ENCODE measurements at places on chromosomes 1 and 21. TPM values are rescaled to one million over a fixed set of nuclear protein-coding genes. Genes with fewer than 3 reads are reported as not detected.

NFASC gene
- total RNA-seq = 0.48 TPM

GRCh38 chr21:15221799-15222386, 157.1 kb upstream of the NRIP1 start:
- H3K4me1 ChIP-seq = peaks cover 14% of the 10 kb centered on the region
- no peaks in the 10 kb centered on the region for H3K36me3 ChIP-seq
- no peak overlapping the region for H3K4me3 ChIP-seq
- peaks cover 4% of the 10 kb centered on the region for H3K27me3 ChIP-seq

DNA sequence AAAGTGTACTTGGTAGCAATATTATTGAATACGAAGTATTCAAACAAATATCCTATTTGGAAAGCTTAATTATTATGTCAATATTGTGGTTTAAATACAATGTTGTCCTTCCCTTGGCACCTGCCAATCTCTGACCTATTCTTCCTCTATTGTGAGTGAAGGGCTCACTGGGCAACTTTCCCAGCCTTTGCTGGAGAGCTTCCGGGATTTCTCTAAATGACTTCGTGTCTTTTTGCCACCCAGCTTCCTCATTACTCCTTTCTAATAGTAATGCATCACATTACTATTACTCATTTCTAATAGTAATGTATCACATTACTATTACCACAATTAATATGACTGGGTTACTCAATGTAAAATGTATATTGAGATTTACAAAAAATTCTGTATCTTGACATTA, 880.6 kb downstream of the BRINP3 start:
- H3K4me3 ChIP-seq = no peak overlapping the region
- DNase-seq = no peak
- no peaks in the 10 kb centered on the region for H3K4me1 ChIP-seq
- H3K27me3 ChIP-seq = no peaks in the 10 kb centered on the region
- no peak overlapping the region for H3K27ac ChIP-seq

- DNase-seq = no peak
- H3K36me3 ChIP-seq = peaks cover 1% of the 10 kb centered on the region
- H3K27me3 ChIP-seq = no peaks in the 10 kb centered on the region
- H3K27ac ChIP-seq = peak overlapping the region; percentile 78
- H3K4me1 ChIP-seq = peaks cover 89% of the 10 kb centered on the region
Observed at GRCh38 chr1:66275083-66275482, 258.9 kb upstream of the SGIP1 start.

GRCh38 chr21:16241016-16241415, 511.2 kb downstream of the USP25 start:
- H3K27me3 ChIP-seq = no peaks in the 10 kb centered on the region
- no peaks in the 10 kb centered on the region for H3K36me3 ChIP-seq
- no peaks in the 10 kb centered on the region for H3K4me1 ChIP-seq
- no peak for DNase-seq
- H3K4me3 ChIP-seq = no peak overlapping the region
- no peak overlapping the region for H3K27ac ChIP-seq
